ENCODE measurements at places on chromosomes 5 and 9.

GRCh38 chr9:19757745-19758144, 31.1 kb downstream of the SLC24A2 start:
- DNase-seq, result no peak

- no peak for DNase-seq
These were observed 67.4 kb upstream of the TBC1D9B start for GRCh38 chr5:179974946-179975712.

DNA sequence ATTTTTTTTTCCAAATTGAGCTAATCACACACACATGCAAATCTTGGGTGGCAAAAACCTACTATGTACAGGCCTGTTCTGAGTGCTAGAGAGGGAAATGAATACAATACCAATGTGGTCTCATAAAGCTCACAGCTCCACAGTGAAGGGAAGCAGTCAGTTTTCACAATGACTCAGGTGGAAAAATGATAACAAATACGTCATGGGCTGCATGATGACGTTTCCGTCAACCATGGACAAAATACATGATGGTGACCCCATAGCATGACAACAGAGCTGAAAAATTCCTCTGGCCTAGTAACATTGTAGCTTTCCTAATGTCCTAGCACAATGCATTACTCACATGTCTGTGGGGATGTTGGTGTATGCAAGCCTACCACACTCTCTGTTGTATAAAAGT, 252.5 kb downstream of the TRIM32 start:
- DNase-seq, result no peak

- no peak for DNase-seq
These were observed 8.4 kb downstream of the LHX3 start for GRCh38 chr9:136196404-136197083.

DNA sequence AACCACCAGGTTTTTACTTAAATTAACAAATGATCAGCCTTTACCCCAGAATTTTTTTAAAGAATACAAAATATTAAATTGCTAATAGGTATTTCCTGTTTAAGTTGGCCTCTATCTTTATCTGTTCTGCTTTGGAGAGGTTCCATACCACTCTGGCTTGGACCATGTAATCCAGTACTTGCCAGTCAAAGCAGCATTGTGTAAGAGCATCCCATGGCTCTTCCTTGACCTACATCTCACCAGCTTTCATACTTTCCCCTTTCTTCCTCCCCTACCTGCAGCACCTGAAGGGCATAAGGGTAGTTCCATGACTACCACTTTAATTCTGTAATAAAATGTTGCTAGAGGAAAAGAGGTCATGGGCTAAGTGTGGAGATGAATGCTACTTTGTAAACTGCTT, 140.8 kb upstream of the MTAP start:
- DNase-seq, result no peak

DNA sequence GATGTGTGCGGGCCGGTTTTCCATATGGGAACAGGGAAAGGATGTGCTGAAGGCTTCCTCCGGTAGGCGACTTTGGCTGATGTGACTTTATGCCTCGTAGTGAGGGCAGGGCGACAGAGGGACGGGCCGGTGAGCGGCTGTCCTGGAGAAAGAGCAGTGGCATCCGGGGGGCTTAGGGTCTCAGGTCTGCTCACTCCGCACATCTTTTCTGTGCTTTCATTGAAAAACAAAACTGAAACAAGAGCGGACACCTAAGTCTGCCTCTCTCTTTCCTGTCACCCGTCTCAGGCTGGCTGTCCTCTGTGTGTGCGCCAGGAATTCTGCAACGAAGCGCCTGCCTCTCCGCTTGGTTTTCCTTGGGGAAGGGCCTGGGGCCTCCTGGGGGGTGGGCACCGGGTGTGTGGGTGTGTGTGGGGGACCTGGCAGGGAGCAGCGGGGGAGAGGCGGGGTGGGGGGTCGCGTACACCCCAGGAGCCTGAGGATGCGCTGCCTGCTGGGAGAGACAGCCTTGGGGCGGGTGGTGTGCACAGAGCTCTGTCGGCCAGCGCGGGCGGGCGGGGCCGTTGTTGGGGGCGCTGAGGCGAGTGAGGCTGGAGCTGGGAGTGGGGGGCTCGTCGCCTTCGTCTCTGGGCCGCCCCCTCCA, 580 bp upstream of the PRRX2 start:
- DNase-seq, result no peak

- DNase-seq, result no peak
These were observed 10.4 kb downstream of the ENHO start for GRCh38 chr9:34512131-34513078.

DNA sequence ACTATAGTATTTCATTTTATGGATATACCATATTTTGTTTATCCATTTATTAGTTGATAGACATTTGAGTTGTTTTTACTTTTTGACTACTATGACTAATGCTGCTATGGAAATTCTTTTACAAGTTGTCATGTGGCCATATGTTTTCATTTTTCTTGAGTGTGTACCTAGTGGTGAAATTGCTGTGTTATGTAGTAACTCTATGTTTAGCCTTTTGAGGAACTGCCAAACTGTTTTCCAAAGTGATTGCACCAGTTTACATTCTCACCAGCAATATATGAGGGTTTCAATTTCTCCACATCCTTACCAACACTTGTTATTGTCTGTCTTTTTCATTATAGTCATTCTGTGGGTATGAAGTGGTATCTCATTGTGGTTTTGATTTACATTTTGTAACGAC, 75.4 kb downstream of the GRIA1 start:
- DNase-seq, result no peak

DNA sequence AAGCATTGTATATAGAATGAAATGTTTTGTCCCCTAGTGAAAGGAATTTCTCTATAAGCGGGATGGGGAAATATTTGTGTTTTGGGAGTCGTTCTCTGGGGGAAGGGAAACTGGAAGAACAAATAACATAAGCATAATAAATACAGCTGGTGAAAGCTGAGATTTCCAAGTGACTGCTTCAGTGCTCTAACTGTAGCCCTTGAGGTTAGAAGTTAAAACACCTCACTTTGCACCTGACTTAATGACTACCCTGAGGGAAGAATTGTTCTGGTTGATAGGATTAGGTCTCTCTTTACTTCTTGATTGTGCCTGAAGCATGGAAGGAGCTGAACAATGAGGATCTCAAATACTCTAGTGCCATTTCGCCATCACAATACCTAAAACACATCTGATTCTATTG, 307.4 kb downstream of the MAN2A1 start:
- DNase-seq, result no peak

DNA sequence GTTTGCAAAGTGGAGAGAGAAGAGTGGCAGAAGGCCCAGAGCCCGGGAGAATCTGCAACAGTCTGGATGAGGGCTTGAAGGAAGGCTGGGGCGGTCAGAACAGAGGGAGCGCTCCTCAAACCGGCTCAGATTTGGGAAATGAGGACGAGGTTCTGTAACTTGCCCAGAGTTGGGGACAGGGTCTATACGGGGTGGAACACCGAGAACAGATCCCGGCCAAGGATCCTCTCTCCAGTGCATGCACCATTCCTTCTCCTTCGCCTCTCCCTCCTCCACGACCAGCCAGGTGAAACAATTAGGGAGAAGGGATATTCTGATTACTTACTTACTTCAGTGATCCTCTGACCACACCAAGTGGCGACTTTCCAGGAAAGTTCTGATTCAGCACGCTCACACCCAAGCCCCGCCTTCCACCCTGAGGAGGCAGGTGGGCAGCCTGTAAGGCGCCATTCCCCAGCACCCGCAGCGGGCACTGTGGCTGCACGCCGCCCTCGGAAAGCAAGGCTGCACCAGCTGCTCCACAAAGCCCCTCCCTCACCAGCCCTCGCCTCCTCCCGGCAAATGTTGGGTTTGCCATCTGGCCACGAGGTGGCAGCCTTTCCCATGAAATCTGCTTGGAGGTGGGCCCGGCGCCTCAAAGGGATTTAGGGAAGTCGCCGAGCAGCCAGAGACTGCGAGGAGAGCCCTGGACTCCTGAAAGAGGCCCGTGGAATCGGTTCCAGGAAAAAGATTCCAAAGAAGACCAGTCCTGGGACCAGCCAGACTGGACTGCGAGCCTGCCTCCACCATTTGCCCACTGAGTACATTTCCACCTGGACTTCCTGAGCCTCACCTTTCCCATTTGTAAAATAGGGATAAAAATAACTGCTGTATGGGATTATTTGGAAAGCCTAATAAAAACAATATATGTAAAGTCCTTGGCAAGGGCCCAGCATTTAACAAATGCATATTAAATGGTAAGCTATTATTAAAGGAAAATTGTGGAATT, 22.2 kb upstream of the WWC1 start:
- DNase-seq, result peak; percentile 73

- no peak for DNase-seq
These were observed 55.8 kb downstream of the NUP214 start for GRCh38 chr9:131181091-131181681.
